ENCODE measurements at places on chromosomes 5 and 9. TPM values are rescaled to one million over a fixed set of nuclear protein-coding genes. Genes with fewer than 3 reads are reported as not detected.

- H3K4me3 ChIP-seq: no peak overlapping the region
- no peaks in the 10 kb centered on the region for H3K27me3 ChIP-seq
- peaks cover 12% of the 10 kb centered on the region for H3K4me1 ChIP-seq
- no peak for DNase-seq
- H3K27ac ChIP-seq: peak overlapping the region; percentile 38
Measured at GRCh38 chr5:132222649-132223038, 5.0 kb downstream of the P4HA2 start.

DNA sequence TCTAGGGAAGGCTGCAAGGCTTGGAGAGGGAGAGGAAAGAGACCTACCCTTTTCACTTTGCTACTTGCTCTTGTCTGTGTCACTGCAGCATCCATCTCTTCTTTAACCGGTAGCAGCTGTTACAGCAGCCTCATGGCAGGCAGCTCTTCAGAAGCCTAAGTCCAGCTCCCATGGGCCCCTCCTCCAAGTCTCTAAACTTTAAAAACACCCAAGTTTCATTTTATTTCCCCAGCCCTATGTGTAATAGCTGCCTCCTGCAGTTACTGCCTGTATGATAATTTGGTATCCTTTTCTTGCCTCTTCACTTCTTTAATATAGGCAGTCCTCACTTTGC lies 313.1 kb upstream of the PIK3R1 start:
- DNase-seq: no peak
- H3K4me1 ChIP-seq: no peaks in the 10 kb centered on the region
- no peaks in the 10 kb centered on the region for H3K36me3 ChIP-seq
- no peak overlapping the region for H3K27ac ChIP-seq
- no peaks in the 10 kb centered on the region for H3K27me3 ChIP-seq

Gene PDLIM4
- total RNA-seq: 71.4 TPM

Gene PCDHGA7
- total RNA-seq: 3.7 TPM

Measured in breast epithelium (tissue), 4 donors.